ENCODE measurements at places on chromosomes 3 and 15. TPM values are rescaled to one million over a fixed set of nuclear protein-coding genes. Genes with fewer than 3 reads are reported as not detected.

DNA sequence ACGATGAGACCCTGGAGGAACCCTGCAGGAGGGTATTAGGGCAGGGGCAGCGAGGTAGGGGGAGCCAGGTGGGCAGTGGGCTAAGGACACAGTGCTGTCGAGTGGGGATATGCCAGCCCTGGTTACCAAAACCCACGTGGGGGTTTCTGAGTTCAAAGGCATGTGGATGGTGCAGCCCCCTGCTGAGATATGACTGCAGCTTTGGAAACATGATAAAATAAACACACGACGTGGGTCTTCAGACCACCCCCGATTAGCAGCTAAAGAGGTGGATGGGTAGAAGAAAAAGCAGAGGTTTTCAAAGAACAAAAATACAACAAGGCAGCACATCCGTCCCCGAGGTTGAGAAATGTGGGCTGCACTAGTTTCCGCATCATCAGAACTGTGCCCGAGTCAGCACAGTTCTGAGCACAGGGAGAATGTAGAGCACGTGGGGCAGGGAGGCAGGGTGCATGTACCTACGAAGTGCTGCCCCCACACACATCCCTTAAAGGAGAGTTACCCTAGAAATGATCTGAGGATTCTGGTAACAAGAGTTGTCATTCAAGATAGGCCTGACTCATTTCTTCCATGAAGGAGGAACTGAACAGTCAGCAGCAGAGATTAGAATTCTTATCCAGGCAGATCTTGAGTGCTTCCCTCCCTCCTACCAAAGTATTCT, 121.3 kb downstream of the RPLP1 start:
- DNase-seq: no peak
- H3K27ac ChIP-seq: no peak overlapping the region
- H3K36me3 ChIP-seq: no peaks in the 10 kb centered on the region
- no peaks in the 10 kb centered on the region for H3K4me1 ChIP-seq
- no peak overlapping the region for H3K4me3 ChIP-seq
- no peaks in the 10 kb centered on the region for H3K27me3 ChIP-seq

Gene RBPMS2
- total RNA-seq: 22.1 TPM

DNA sequence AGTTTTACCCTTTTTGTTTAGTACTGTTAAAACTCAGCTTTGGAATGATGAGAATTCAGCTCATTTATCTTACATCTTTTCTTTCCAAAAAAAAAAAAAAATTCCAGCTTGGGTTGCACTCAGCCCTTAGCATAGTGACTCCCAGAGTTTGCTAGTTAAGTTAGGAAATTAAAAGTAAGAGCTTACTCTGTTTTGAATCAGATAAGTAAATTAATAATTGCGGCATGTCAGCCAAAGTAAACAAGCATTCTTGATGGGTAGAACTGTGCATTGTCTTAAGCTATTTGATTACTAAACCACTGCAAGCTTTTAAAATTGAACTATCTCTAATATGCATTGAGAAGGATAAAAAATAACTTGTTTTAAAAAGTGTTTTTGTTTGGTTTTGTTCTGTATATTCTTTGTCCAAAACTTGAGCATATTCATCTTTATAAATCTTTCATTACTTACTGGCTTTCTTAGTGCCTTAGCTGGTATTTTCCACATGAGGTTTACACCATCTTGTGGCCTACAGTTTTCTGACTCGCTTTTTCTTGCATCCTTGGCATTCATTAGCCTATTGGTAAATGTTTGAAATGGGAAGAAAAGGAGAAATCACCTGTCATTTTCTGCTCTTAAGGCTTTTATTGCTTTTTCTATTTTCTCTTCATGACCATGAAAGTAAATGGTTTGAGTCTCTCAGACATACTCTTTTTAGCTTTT, 107.6 kb downstream of the FILIP1L start:
- H3K27me3 ChIP-seq: no peaks in the 10 kb centered on the region
- H3K4me3 ChIP-seq: no peak overlapping the region
- H3K36me3 ChIP-seq: no peaks in the 10 kb centered on the region
- H3K27ac ChIP-seq: peak overlapping the region; percentile 31

- H3K36me3 ChIP-seq: no peaks in the 10 kb centered on the region
- H3K27me3 ChIP-seq: no peaks in the 10 kb centered on the region
- DNase-seq: no peak
- H3K27ac ChIP-seq: no peak overlapping the region
- no peaks in the 10 kb centered on the region for H3K4me1 ChIP-seq
Observed at GRCh38 chr3:134846911-134847317, 51.9 kb downstream of the EPHB1 start.

Gene GUCA1C
- not detected for total RNA-seq

DNA sequence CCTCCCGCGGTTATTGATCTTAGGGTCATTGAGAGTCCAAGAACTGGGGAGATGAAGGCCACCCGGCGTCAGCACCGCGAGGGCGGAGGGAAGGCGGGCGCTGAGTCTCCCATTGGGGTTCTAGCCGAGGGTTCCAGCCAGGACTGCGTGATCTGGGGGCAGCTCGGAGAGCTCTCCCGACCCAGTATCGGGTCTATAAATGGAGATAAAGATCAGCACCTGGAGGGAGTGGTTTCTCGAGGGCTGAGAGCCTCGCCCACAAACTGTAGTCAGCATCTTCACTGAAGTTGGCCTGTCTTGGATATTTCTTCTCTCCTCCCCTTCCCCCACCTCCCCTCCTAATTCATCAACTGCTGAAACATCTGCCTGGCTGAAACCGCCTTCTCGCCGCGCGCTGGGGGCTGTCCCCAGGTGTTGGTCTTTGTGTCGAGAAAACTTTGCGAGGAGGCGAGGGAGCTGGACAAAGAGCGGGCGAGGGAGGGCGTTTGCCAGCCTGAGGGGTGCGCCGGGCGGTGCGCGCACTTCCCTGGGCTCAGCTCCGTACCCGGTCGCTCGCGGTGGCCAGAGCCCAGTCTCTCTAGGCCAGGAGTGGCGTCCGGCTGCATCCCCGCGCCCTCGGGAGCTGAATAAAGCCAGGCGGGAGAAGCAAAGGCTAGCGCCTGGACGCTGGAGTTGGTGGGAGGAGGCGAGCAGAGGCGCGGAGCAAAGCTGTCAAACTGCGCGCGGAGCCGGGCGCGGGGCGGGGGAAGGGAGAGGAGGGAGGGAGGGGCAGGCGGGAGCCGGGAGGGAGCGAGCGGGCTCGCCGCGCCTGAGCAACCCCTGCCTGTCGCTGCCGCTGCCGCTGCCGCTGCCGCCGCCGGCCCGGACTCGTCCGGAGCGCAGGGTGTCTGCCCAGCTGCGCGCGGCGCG, at the start of gene ST8SIA2:
TSS of gene ST8SIA2 (plus strand) at position 811 of the 909 bp plus-strand sequence. CDS start 184 bp downstream, outside the sequence.
- no peak within 1 kb of the TSS for H3K27ac ChIP-seq
- H3K27me3 ChIP-seq: peaks cover 63% of the 10 kb centered on the region
- H3K4me1 ChIP-seq: peaks cover 17% of the 10 kb centered on the region
- no peaks in the 10 kb centered on the region for H3K36me3 ChIP-seq
- peak within 1 kb of the TSS; percentile 37 for H3K4me3 ChIP-seq

- H3K27ac ChIP-seq: no peak overlapping the region
- H3K4me1 ChIP-seq: no peaks in the 10 kb centered on the region
- H3K36me3 ChIP-seq: no peaks in the 10 kb centered on the region
- H3K27me3 ChIP-seq: no peaks in the 10 kb centered on the region
Observed at GRCh38 chr3:28077572-28077971, 163.8 kb upstream of the CMC1 start.

- DNase-seq: no peak
- peaks cover 7% of the 10 kb centered on the region for H3K4me1 ChIP-seq
- no peaks in the 10 kb centered on the region for H3K36me3 ChIP-seq
- no peak overlapping the region for H3K27ac ChIP-seq
- peaks cover 46% of the 10 kb centered on the region for H3K27me3 ChIP-seq
- no peak overlapping the region for H3K4me3 ChIP-seq
Observed at GRCh38 chr3:181703601-181704420, 7.9 kb upstream of the SOX2 start.

DNA sequence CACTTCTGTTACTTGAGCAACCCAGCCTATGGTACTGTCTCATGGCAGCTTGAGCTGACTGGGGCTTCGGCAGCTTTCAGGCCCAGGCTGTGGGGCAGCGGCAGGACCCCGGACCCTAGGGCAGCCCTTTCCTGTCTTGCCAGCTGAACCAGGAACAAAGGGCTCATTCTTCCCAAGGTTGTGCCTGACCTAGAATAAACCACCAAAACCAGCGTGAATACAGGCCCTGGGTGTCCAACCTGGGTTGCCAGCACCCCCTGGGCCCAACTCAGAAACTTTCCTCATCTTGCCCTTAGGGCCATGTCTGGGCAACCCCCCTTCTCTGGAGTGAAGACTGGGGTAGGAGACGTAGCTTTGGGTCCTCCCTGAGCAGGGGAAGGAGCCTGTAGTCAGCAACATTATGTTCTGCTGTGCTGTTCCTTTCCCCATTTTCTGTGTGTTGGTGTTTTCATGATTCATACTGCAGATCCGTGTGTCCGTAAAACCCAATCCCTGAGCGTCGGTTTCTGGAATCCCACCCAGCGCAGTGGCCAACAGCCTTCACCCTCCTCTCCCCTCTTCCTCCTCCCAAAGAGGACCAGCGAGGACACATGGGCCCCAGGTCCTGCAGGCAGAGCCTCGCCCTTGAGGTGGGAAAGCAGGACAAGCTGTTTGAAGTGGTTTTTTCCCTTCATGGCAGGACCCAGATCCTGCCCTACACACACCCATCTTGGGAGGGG, 33.5 kb downstream of the TKT start:
- H3K36me3 ChIP-seq: peaks cover 25% of the 10 kb centered on the region
- peaks cover 3% of the 10 kb centered on the region for H3K4me1 ChIP-seq
- no peaks in the 10 kb centered on the region for H3K27me3 ChIP-seq
- H3K27ac ChIP-seq: no peak overlapping the region
- H3K4me3 ChIP-seq: no peak overlapping the region
- DNase-seq: no peak

Measured in sigmoid colon (tissue), 7 donors.